Stimulated activated CD8-positive, alpha-beta memory T cell treated with anti-CD3 and anti-CD28 coated beads, Interleukin-15, amount 100 ng/mL, for 1 hour (primary cell): ENCODE measurements at places on chromosomes 6 and 20.
A peak's percentile ranks its signal among the peaks of the same experiment; 100 is the strongest.

DNA sequence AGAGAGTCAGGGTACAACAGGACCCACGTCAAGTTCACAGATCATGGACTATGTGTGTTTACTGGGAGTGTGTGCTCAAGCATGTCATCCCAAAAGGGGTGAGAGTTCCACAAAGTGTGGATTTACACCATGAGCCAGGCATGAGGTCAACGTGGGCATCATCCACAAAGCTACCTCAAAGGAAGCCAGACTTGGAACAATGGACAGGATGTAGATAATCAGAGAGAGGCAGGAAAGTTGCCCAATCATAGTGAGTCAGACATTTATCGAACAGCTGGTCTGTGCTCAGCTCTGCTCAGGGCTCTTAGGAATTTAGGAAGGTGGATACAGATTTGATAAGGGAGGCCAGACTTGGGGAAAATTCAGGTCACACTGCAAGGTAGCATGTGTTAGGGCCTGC lies 317.2 kb upstream of the CDYL start:
- DNase-seq = no peak

DNA sequence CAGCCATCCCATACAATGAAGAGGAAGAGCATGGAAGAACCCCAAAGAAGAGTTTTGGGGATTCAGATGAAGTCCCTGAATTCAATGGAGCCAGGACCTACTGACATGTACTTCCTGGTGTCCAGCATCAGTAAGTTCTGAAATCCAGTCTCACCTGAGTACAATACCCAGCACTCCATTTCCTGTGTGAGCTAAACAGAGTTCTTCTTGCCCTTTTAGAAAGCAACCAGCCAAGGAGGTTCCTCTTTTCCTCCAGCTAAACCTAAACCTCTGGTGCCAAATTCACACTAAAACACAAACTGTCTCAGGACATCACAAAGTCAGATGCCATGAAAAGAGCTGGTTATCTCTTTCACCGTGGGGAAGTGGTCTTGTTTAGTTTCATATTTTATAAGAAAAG lies 71.5 kb downstream of the PKHD1 start:
- DNase-seq = no peak

- DNase-seq = no peak
Observed at GRCh38 chr20:53750827-53751619, 157.4 kb upstream of the ZNF217 start.

GRCh38 chr20:17648791-17649730 lies 33.0 kb downstream of the RRBP1 start:
- DNase-seq = no peak

GRCh38 chr20:19096843-19097242 lies 115.6 kb upstream of the SLC24A3 start:
- no peak for DNase-seq

DNA sequence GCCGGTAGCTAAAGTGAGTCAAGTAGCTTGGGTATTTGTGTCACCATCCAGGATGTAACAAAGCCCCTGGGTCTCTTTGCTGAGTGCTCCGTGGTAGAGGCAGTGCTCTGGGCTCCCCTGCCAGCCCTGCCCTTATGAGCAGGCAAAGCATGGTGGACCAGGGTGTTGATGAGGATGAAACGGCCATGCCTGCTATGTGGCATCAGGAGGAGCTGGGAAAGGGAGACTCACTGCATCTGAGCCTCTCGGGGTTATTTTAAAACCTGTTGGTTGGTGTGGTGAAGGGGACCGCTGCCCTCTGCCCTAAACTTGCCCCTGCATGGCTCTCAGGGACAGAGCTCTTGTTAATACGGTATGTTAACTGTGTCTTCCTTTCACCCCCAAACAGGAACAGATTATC lies 143.1 kb downstream of the DTNBP1 start:
- no peak for DNase-seq

DNA sequence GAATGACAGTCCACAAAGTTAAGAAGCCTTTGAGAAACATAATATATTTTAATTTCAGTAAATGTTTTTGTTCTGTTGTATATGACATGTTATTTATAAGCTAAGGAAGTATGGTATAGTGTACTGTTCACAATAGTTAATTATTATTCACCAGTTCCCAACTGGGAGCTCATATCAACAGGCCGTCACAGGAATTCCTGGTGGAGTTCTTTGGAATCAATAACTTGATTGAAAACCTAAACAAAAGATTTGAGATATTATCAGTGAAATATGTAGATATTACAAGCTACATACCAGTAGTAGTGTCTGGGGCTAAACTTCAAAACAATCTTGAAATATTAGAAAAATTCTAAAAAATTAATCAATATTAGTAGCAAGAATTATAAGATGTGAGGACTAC lies 60.3 kb downstream of the NOX3 start:
- no peak for DNase-seq

- DNase-seq = no peak
Observed at GRCh38 chr20:49914310-49915117, 815 bp downstream of the SPATA2 start.

DNA sequence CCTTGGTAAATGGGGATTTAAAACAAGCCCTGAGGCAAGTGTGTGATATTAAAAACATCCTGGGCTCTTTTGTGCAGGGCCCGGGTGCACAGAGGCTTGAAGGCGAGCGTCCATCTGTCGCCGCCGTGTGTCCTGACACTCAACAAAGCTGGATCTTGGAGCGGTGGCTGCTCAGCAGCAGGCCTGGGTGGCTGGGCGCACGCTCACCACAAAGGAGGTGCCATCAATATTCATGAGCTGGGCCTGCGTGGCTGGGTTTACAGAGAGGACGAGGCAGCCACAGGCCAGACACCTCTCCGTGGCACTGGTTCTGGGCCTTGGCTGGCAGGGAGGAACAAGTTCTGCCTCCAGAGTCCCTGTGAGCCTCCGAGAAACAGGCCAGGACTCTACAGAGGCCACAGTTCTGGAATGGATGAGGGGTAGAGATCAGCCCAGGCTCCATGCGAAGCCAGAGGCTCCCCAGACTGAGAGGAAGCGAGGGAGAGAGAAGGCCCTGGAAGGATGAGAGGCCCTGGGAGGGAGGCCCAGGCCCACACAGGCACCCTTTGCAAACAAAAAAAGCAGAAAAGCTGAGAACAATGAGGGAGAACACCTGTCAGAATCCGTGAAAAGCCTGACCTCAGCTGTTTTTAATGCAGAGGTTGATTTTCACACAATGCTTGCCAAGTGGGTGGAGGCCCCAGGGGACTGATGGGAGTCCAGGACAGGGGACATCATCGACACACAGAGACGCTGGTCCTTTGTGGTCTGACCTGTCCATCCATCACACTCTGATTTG lies 21.9 kb downstream of the BHLHE23 start:
- DNase-seq = no peak

DNA sequence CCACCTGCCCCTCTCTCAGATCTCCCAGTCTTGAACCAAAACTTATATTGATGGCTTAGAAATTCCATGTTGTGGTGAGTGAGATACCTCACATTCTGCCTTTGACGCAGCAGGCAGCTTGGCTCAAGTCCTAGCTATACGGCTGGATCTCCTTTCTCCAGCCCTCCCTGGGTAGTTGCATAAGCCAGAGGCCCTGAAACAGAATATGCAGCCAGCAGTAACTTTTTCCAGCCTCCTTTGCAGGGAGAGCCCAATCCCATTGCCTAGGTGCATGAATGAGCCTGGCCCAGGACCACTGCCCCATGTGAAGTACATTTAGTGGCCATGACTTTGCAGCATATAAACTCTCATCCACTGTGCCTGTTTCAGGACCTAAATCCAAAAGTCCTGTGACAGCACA lies 202.2 kb upstream of the CDYL start:
- DNase-seq = no peak

DNA sequence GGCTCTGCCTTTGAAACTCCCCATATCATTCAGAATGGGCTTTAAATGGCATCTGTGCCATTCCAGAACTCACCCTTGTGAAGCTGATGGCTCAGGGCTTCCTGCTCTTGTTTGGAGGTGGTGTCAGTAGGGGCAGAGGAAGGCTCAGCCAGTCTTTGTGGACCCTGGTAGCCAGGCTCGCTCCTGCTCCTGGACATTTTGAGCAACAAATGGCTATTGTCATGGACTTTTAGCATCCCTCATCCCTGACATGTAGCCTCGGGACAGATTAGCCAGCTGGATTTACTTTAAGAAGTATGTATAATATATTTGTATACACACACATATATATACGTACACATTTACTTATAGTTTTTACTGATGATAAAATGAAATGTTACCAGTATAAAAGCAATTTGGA lies 104.1 kb downstream of the UST start:
- DNase-seq = no peak

- no peak for DNase-seq
Observed at GRCh38 chr6:126131246-126131645, 144.9 kb downstream of the TRMT11 start.

DNA sequence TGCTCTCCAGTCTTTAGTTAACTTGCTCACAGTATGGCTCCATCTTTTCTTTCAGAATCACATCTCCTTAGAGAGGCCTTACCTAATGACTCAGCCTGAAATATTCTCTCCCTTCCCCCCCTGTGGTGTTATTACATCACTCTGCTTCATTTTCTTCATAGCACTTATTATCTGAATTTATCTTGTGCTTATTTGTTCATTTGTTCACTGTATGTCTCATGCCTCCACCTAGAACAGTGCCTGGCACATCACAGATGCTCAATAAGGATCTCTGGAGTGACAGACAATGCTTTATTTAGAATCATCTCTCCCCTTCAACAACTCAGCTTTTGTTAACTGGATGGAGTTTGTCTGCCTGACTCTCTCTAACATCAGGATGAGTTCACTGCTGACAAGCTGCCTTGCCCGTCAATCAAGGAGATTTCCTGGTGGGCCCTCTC lies 96.6 kb upstream of the MAN1A1 start:
- no peak for DNase-seq

GRCh38 chr6:70764706-70765105 lies 97.0 kb downstream of the SMAP1 start:
- no peak for DNase-seq

- no peak for DNase-seq
Observed at GRCh38 chr6:146123616-146124015, 94.8 kb downstream of the GRM1 start.

DNA sequence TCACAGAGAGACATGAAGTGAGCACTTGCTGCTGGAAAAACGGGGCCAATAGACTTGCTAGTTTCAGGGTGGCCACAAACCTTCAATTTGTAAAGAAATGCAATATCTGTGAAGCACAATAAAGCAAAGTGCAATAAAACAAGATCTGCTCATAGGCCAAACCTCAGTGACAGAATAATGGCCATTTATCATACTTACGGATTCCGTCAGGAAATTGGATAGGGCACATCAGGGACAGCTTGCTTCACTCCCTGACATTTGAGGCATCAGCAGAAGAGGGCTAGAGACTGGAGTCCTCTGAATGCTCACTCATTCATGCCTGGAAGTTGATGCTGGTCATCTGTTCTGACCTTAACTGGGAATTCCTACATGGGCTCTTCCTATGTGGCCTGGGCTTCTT lies 165.5 kb upstream of the OPRM1 start:
- no peak for DNase-seq

GRCh38 chr6:46390153-46390876 lies 100.9 kb downstream of the RCAN2 start:
- DNase-seq = no peak

GRCh38 chr6:98747960-98748359 lies 86.4 kb upstream of the POU3F2 start:
- DNase-seq = no peak

- DNase-seq = peak; percentile 21
Observed at GRCh38 chr6:73262671-73263569, at the start of gene KHDC1. KHDC1 (minus strand) TSS chr6:73263196; CDS start chr6:73242517, 20,679 bp downstream.

DNA sequence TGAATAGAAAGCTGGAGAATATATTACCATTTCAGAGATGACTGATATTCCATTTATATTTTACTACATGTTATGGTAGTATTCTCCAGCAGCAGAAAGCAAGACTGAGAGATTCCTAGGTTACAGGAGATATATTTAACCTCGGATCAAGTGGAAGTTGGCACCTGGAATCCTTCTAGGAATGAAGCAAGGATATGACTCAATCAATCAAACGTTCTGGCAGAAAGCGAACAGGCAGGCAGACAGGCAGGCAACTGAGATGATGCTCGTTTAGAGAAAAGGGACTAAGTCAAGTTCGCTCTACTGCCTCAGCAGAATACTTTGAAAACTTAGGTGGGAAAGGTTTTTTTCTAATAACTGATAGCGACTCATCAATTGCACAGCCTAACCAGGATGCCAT lies 46.2 kb downstream of the PAK5 start:
- DNase-seq = no peak

GRCh38 chr6:137692806-137693205 lies 174.3 kb upstream of the TNFAIP3 start:
- no peak for DNase-seq

DNA sequence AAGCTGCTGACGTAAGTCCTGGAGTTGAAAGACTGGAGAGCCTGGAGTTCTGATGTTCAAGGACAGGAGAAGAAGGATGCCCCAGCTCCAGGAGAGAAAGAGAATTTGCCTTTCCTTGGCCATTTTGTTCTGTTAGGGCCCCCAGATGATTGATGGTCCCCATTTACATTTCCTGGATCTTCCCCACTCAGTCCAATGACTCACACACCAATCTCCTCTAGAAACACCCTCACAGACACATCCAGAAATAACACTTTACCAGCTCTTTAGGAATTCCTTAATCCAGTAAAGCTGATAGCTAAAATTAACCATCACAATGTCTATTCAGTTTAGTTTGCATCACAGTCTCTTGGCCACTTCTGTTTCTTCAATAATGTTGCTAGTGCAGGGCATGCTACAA lies 260.2 kb upstream of the IRAK1BP1 start:
- DNase-seq = no peak

GRCh38 chr6:138078491-138078890 lies 28.7 kb downstream of the PERP start:
- DNase-seq = no peak

GRCh38 chr20:34985461-34986310 lies 30.0 kb downstream of the MYH7B start:
- DNase-seq = no peak

DNA sequence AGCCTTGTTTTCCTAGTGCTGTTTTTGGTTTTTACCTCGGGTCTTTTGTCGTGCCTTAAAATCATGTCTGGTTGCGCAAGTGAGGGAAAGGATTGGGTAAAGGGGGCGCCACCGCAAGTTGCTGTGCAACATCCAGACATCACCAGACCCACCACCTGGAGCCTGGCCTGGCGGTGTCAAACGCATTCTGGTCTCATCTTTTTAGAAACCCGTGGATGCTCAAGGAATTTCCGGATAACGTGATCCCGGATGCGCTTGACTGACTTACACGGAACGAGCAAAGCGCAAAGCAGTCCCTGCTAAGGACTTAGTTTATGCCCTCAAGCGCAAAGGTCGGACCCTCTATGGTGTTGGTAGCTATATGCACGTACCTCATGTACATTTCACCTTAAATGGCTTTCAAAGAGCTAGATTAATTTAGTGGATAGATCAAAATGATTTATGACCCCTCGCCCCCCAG lies 105.2 kb downstream of the OR2B2 start:
- no peak for DNase-seq
